T-helper 1 cell (primary cell): ENCODE measurements at places on chromosomes 3 and 15.

- DNase-seq: no peak
These were observed 36.7 kb downstream of the SMAD3 start for GRCh38 chr15:67101911-67102598.

DNA sequence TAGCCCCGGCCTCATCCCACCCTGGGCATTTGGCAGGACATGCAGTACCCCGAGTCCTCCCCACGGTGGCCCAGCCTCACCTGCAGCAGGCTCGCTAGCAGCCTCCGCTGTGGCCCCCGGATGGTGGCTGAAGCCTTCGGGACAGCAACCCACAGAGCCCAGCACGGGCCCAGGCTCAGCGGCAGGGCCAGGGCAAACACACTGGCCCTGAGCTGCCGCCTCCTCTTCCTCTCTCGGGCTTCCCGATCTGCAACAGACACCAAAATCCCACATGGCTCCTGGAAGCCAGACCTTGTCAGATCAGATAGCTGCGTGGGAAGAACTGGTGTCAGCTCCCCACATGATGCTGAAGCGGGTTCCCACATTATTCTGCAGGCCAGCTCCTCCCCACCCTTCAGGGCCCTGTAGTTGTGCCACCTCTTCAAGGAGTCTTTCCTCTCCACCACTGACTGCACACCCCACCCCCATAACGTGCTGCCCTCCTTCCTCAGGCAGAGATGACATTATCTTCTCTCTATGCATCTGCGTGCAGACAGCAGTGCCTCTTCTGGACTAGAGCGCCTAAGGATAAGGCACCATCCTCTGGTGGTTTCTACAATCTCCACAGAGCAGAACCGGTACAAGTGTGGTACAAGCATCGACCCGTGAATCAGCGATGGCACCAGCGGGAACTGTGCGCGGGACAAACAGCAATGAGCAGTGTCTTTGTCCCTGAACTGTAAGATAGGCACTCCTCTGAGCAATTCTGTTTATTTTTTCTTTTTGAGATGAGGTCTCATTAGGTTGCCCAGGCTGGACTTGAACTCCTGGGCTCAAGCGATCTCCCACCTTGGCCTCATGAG, 9.5 kb downstream of the TMEM44 start:
- DNase-seq: no peak

- DNase-seq: no peak
These were observed 379.0 kb upstream of the TPRG1 start for GRCh38 chr3:188792793-188793192.

DNA sequence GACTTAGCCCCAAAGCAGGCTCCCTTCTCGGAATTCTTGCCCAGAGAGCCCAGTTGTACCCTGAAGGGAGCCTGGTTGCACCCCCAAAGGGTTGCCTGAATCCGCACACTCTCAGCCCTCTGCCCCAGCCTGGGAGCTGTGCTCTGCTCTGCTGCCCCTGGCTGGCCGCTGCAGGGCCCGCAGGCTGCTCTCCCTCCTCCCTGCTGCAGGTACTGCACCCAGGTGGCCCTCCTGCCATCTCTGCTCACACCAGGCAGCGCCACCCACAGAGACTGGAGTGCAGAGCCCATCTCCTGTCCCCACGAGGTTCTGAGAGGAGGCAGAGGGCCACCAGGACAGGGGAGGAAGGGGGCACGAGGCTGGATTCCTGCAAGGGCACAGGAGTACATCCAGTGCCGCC, 134.2 kb upstream of the NSMCE3 start:
- DNase-seq: no peak

DNA sequence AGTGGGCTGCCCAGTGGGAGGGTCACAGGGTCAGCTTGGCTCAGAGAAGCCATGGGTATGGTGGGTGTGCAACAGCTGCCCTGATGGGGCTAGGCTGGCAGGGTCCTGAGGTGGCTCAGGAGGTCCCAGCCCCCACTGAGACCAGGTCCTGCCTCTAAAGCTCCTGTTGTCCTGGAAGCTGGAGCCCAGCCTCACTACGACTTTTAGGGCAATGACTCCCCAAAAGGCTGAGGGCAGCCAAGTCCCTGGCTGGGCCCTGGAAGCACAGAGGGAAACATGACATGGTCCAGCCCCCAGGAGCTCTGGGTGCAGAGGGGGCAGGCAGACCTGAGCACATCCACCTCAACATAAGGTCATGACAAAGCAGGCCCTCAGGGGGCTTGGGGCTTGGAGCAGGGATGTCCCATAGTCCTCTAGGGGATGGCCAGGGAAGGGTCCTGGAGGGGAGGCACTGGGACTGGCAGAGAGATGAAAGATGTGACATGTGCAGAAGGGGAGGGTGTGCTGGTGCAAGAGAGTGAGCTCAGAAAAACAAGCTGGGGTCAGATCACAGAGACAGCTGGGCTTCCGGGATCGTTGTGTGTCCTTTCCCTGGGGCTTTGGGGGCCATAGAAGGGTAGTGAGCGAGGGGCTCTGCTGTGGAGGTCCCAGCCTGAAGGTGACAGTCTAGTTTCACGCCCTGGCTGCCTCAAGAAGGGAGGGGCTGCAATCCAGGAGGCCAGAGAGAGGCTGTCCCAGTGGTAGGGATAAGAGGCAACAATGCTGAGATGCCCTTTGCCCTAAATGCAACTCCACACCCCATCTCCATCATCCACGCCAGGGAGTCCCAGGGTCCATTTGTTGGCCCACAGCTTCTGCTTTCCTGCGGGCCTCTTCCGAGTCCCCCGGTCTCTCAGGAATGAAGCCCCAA, 639 bp upstream of the ITIH3 start:
- DNase-seq: no peak

- no peak for DNase-seq
These were observed 72.2 kb downstream of the NR1D2 start for GRCh38 chr3:24017305-24017704.

GRCh38 chr3:23664459-23664858, 141.3 kb upstream of the UBE2E1 start:
- no peak for DNase-seq

- no peak for DNase-seq
These were observed 71.9 kb upstream of the CHRNB4 start for GRCh38 chr15:78712797-78713515.

GRCh38 chr15:67670647-67671305, 128.3 kb downstream of the MAP2K5 start:
- DNase-seq: no peak

GRCh38 chr15:83858820-83859505, 205.0 kb downstream of the ADAMTSL3 start:
- DNase-seq: no peak

- no peak for DNase-seq
These were observed 181.0 kb downstream of the ATG7 start for GRCh38 chr3:11452885-11453847.

- no peak for DNase-seq
These were observed 59.5 kb downstream of the MLH1 start for GRCh38 chr3:37052860-37053259.

- DNase-seq: no peak
These were observed 3.4 kb upstream of the SELENOT start for GRCh38 chr3:150599611-150600297.

DNA sequence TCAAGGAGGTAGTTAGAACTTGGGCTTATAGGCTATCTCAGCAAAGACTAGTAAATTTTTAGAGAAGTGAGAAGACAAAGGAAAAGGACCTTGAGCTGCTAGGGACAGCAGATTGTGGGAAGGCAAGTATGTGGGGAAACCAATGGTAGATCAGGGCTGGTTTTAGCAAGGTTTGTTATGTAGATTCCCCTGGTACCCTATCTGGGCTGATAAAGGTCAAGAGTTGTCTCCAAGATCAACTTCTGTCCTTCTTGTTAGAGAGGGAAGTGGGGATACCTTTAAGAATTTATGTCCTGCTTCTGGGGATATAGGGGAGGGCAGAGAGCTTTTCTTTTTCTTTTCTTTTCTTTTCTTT, 28.9 kb downstream of the KAT2B start:
- DNase-seq: no peak

DNA sequence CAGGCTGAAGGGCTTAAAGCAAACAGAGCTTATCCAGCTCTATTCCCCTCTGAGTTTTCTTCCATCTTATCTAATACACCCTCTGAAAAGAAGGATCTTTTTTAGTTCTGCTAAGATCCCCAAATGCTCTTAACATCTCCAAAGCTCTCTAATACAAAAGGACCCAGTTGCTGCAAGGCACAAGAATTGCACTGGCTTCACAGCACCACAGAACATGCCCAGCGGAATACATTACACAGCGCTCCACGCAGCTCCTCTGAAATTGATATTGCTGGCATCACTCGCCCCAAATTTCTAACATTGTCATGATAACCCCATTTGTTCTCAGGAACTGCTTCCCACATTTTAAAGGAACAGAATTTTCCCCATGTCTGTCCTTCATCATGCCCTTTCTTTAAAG, 210.1 kb downstream of the RORA start:
- no peak for DNase-seq

DNA sequence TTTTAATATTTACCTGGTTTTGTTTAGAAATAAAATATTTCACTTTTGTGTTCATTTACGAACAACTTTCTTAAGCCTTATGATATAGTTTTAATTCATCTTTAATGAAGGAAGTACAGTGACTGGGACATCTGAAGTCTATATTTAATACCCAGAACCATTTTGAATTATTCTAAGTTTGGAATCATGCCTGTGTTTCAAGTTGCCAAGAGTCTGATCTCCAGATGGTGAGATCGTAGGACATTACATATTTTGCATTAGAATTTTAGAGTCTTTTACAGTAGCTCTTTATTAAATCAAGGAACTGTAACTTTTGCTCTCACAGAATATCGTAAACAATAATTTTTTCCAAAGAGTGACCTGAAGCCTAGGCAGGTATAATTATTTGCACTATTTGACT, 420.7 kb downstream of the SI start:
- DNase-seq: no peak

- no peak for DNase-seq
These were observed 747.6 kb downstream of the NAALADL2 start for GRCh38 chr3:175606650-175607318.

DNA sequence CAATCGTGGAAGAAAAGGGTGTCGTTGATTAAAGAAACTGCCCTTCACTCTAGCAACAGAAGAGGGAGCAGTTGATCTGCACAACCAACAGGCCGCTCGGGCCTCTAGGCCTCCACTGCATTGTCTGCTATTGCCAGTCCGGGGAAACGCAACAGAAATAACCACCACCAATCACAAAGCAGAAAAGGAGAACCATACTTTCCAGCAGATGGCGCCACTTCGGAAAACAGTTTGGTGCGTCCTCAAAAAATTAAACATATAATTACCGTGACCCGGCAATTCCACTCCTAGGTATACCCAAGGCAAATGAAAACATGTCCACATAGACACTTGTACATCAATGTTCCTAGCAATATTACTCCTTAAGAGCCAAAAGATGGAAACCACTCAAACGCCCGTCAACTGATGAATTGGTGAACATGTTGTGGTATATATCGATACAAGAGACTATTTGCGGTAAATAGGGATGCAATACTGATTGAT, 154.1 kb downstream of the TJP1 start:
- no peak for DNase-seq

DNA sequence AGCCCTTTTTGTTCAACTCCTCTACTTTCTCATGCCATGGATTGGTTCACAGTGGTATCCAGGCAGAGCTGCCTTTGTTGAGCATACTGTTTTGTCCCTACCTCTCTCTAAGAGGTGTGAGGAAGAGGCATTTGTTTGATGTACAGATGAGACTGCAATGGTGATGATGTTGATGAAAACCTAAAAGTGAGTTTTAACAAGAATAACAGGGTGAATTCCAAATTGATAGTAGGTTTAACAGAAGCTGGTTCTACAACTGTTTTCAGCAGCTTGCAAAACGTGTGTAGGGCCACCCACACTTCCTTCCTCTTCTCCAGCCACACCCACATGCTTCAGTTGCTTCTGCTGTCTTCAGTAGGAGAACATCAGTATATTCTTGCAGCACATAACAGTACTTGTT, 10.2 kb downstream of the SNRK start:
- peak; percentile 33 for DNase-seq

DNA sequence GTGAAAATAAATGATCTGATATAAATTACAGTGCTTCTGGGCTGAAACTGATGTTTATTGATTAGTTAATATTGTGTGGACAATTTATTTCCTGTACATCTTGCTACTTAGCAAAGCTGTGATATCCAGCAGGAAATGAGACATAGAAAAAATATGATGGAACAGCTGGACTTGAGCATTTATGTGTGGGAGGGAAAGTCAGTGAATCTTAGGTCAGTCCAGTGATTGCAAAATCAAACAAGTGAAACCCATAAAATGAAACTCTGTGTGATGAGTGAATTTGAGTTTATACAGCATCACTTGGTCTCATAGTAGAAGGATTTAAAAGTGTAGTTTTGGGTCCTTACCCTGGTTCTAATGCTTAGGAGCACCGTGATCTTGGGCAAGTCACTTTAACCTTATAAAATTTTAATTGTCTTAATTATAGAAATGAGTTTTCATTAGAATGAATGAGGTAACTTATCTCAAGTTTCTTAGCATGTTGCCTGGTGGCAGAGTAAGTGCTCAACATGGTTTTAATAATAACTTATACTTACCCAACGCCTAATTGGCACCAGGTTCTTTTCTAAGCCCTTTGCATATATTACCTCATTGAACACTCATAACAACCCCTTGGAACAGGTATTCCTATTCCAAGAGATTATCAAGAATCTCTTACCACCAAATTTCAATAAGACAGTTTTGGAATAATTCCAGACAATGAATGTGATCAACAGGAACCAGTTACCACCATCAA, 194.6 kb downstream of the ADAMTSL3 start:
- no peak for DNase-seq

- no peak for DNase-seq
These were observed 4.6 kb downstream of the DPP8 start for GRCh38 chr15:65512807-65513416.

DNA sequence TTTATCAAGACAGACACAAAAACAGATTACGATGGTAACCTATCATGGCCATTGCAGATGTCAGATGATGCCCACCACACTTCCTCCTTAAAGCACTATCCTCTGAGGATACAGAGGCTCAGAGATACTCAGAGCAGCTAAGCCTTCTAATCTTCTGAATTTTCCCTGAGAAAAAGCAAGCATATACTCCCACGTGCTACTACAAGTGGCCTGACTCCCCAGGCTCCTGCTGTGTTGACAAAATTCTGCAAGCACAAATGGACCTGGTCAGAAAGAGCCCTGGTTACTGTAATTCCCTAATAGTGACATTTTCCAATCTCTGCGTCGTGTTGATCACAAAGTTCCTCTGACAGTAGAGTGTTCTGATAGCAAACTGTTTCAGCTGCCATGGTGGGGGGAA, 207.1 kb downstream of the KCNMB2 start:
- DNase-seq: no peak

DNA sequence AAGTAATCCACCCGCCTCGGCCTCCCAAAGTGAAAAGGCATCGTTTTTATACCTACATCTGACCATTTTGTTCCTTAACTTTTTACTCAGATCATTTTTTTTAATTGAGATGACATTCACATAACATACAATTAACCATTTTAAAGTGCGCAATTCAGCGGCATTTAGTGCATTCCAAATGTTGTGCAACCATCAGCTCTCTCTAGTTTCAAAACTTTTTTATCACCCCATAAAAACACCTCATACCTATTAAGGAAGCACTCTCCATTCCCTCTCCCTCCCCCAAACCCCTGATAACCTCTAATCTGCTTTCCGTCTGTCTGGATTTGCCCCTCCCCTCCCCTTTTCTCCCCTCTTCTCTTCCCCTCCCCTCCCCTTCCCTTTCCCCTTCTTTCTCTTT, 310.1 kb downstream of the UACA start:
- no peak for DNase-seq
